Stimulated activated CD8-positive, alpha-beta memory T cell treated with anti-CD3 and anti-CD28 coated beads, Interleukin-15, amount 100 ng/mL, for 24 hours (primary cell): ENCODE measurements at places on chromosomes 4 and X.

GRCh38 chrX:40120838-40121580 lies 23.3 kb upstream of the BCOR start:
- DNase-seq = no peak

DNA sequence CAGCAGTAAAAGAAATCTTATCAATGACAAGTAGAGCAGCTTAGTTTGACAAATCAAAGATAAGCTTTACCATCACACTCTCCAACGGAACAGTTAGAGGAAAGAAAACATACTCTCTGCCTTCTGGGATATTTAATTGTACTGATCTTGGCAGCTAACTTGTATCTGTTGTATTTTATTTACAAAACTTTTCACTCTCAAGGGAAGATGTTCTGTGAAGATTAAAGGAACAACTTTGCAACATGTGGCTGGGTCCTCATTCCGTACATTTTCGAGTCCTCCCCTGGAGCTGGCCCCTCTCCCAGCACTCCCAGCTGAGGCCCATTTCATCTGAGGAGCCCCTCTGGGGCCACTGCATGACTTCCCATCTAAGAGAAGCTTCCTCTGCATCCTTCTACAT lies 74.4 kb downstream of the RPS3A start:
- no peak for DNase-seq

DNA sequence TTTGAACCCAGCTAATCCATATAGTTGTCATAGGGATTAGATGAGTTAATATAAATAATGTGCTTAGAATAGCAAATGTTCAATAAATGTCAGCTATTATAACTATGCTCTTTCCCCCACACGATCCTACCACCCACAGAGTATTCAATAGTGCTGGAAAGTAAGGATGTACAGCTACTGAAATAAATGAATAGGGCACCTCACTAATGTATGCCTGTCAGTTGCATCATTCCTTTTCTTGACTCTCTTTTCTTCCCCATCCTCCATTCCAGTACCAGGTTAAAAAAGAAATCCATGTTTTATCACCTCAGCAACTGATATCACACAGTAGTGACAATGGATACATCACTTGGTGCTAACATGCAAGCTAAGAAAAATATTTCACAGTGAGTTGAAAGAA lies 42.8 kb upstream of the GPM6B start:
- DNase-seq = no peak

DNA sequence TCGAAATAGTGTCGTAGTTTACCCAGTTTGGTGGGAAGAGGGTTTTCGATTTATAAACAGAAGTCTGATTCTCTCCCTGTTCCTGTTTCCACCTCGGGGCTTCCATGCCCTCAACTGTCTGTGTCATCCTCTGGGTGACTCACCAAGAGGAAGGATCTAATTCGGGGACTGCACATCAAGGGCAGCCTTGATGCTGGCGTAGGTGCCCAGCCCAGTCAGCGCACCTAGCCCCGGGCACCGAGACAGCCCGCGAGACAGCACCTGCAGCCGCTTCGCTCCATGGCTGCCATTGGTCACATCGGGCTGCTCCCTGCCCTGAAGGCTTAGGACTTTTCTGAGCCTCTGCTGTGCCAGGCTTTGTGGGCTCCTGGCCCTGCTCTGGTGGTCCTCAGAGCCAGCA lies 7.7 kb downstream of the ABCD1 start:
- DNase-seq = no peak

- DNase-seq = no peak
These were observed 55.4 kb upstream of the LHFPL1 start for GRCh38 chrX:112735147-112735546.

GRCh38 chr4:77804471-77804870 lies 14.7 kb downstream of the CNOT6L start:
- DNase-seq = no peak

DNA sequence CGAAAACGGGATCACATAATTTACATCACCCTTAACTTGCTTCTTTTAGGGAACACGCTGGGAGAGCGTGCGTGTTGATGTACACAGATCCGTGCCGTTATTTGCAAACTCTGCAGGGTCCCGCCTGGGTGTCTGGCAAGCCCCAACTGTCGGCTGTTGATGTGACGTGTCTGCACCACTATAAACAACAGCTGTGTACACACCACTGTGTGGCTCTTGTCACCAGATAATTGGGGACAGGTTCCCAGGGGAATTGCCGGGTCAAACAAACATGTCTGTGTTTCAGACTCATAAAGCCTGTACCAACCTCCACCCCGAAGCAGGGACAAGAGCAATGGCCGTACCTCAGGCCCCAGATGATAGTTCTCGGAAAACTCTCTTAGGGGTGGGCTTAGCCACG lies 105.0 kb upstream of the AFAP1 start:
- no peak for DNase-seq

DNA sequence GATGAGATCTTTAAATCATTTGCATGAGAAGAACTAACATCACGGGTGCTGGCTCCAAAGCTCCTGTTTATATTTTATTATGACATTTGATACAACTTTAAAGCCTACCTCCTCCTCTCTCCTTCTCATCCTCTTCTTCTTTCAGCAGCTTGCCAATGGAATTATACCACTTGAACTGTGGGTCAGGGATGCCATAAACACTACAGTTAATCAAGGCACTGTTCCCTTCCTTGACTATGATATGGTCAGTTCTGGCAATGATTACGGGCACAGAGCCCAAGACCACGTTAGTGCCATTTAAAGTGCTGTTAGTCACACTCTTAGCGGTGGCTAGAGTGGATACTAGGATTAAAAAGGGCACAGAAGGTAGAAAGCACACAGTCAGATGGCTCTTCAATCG lies 20.7 kb downstream of the MFAP3L start:
- no peak for DNase-seq

DNA sequence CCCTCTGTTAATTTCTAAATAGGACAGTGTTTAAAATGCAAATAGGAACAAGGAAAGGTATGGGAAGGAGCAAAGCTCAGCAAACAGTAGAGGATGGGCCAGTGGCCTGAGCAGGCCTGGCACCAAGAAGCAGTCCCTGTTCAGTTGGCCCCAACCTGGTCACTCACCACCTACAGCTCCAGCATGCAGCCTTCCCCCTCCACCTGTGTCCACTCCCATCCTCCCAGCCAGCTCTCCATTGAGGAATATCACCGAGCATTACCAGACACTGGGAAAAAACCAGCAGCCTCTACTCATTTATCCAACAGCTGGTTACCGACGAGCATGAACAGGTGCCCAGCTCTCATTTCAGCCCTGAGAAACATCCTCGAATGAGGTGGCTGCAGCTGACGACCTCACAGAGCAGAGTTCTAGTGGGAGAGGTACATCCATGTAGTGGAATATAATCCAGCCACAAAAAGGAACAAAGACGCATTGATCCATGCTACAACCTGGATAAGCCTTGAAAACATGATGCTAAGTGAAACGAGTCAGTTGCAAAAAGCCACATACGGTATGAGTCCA lies 25.6 kb downstream of the CD99L2 start:
- DNase-seq = no peak

DNA sequence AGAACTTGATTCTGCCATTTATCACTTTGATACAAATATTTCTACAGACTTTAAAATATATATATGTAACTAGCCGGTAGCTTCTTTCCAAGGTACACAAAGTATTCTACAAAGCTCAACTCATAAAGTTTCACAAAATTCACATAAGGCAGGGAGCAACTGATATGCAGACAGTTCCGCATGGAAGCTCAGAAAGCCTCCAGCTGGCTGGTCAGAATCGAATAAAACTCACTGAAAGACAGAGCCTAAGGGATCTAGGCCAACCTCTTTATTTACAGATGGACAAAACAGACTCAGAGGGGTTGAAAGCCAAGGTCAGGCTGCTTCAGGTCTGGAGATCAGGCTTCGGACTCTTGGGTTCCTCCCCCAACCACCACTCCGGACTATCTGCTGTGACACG lies 130.2 kb downstream of the DCTD start:
- no peak for DNase-seq

GRCh38 chrX:30577362-30577991 lies at the start of gene TASL:
Gene TASL (minus strand): TSS chrX:30577766. CDS start chrX:30560355, 17,411 bp downstream.
- DNase-seq = no peak

GRCh38 chr4:4492161-4492847 lies 49.5 kb downstream of the STX18 start:
- no peak for DNase-seq

GRCh38 chrX:54182194-54182863 lies 725 bp downstream of the FAM120C start:
- DNase-seq = no peak

DNA sequence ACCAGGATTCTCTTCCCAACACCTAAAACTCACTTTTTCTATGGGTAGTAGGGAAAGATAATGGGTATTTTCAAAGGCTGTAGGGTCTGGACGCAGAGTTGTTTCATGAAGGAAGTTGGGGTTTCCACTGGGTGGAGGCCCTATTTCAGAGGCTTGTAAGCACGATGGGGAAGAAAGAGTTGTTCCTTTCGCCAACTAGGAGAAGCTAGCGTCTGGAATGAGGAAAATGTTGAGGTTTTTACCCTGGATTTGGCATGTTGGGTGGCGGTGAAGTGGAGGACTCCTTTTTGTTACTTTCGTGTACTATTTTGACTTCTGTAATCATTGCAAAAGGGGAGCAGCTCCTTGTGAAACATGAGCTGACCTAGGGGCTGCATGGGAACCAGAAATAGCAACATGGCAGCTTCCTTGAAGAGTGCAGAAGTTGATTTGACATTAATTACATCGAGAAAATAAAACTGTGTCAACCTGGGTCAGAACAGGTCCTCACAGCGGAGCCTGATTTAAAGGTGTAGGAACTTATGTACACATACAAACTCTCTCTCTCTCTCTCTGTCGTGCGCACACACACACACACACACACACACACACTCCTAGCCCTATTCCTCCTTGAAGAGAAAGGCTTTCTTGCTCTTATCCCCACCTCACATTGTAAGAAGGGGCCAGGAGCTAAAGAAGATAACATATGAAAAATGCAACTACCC lies 19.1 kb downstream of the VSIG4 start:
- no peak for DNase-seq
